ENCODE measurements at places on chromosomes 4 and X. TPM values are rescaled to one million over a fixed set of nuclear protein-coding genes. Genes with fewer than 3 reads are reported as not detected.

The SLC16A2 gene
- total RNA-seq: 15.0 TPM

The MAGEA6 gene
- not detected for total RNA-seq

The TMEM271 gene
- not detected for total RNA-seq

The SLC30A9 gene
- 59.2 TPM for total RNA-seq

The MAP7D2 gene
- 1.3 TPM for total RNA-seq

The TLR7 gene
- total RNA-seq: 0.04 TPM

The TTC29 gene
- 0.56 TPM for total RNA-seq

The GPR50 gene
- 0.25 TPM for total RNA-seq

The ADH7 gene
- total RNA-seq: not detected

The ITIH6 gene
- total RNA-seq: not detected

The MTMR8 gene
- total RNA-seq: 3.0 TPM

The PAGE4 gene
- total RNA-seq: not detected

The EPHA5 gene
- total RNA-seq: 0.75 TPM

The ADH1C gene
- total RNA-seq: 0.69 TPM

The TEX13D gene
- not detected for total RNA-seq

The SORBS2 gene
- total RNA-seq: 9.2 TPM

The FGF13 gene
- total RNA-seq: 1.1 TPM

The EBP gene
- 50.2 TPM for total RNA-seq

The ASB12 gene
- total RNA-seq: 0.18 TPM

The GPM6B gene
- total RNA-seq: 7.0 TPM

The MTNR1A gene
- total RNA-seq: 0.80 TPM

The DDIT4L gene
- total RNA-seq: 6.9 TPM

The SLC6A14 gene
- 0.27 TPM for total RNA-seq

The CT45A10 gene
- not detected for total RNA-seq

The RBM46 gene
- total RNA-seq: 0.43 TPM

The FAM114A1 gene
- total RNA-seq: 55.6 TPM

The ETNPPL gene
- total RNA-seq: not detected

The BRS3 gene
- not detected for total RNA-seq

The ITGB1BP2 gene
- 4.4 TPM for total RNA-seq

The STOX2 gene
- 104 TPM for total RNA-seq

The CXCL13 gene
- not detected for total RNA-seq

The SOWAHB gene
- total RNA-seq: 1.2 TPM

The PDLIM3 gene
- total RNA-seq: 9.2 TPM

The ERAS gene
- total RNA-seq: 0.33 TPM

The POU3F4 gene
- total RNA-seq: not detected

The UPF3B gene
- 20.7 TPM for total RNA-seq

The PABPC5 gene
- 7.4 TPM for total RNA-seq

The AFAP1 gene
- 75.4 TPM for total RNA-seq

The DGKK gene
- total RNA-seq: 0.04 TPM
